ENCODE measurements at places on chromosomes 1 and 21.

GRCh38 chr1:95021119-95021518 is 51.6 kb downstream of the ALG14 start:
- DNase-seq: no peak

- DNase-seq: no peak
Observed at GRCh38 chr1:242692988-242693387, 168.5 kb upstream of the PLD5 start.

DNA sequence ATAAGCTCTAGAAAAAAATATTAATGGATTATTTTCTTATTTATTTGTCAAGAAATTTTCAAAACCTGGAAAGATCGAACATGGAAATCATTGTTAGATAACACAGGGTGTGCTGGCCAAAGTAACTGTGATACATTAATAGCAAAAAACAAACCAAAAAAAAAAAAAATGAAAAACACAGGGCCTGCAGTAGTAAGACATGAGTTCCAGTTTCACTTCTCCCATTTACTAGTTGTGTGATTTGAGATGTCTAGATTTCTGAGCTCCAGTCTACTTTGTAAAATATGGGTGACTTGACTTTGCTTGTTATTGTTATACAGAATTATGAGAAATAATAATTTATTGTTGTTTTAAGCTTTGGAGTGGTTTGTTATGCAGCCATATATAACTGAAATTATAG is 13.6 kb downstream of the FAM177B start:
- DNase-seq: no peak

GRCh38 chr1:54653036-54653435 is 11.4 kb downstream of the MROH7 start:
- peak; percentile 77 for DNase-seq

GRCh38 chr21:33685613-33686197 is 43.4 kb downstream of the ITSN1 start:
- no peak for DNase-seq

GRCh38 chr1:226674892-226675714 is 64.0 kb downstream of the ITPKB start:
- peak; percentile 50 for DNase-seq

GRCh38 chr1:203152158-203153034 is 23.2 kb downstream of the MYBPH start:
- peak; percentile 95 for DNase-seq

GRCh38 chr1:101509370-101509769 is 272.6 kb downstream of the S1PR1 start:
- DNase-seq: no peak

DNA sequence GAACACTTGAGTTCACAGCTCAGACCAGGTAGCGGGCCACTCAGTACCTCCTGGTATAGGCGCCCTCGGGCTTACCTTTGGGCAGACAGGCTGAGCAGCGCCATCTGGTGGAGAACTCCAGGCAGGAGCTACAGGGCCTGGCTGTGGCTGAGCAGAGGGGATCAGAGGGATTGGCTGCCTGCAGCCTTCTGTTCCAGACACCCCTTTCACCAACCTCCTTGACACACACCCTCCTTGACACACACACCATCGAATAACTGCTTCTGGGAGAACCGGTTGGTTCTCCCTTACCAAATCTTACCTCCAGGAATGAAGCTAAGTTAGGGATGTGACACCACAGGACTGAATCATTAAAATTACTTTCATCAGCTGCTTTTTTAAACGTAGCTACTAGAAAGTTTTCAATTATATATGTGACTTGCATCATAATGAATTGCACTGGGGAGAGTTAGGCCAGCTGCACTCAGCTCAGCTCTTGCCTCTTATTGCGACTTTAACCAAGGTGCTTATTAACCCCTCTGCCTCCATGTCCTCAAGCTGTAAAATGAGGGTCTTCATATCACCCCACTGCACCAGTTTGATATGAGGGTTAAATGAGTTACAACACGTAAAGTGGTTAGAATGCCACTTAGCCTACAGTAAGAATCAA is 6.6 kb downstream of the LIN28A start:
- peak; percentile 97 for DNase-seq

DNA sequence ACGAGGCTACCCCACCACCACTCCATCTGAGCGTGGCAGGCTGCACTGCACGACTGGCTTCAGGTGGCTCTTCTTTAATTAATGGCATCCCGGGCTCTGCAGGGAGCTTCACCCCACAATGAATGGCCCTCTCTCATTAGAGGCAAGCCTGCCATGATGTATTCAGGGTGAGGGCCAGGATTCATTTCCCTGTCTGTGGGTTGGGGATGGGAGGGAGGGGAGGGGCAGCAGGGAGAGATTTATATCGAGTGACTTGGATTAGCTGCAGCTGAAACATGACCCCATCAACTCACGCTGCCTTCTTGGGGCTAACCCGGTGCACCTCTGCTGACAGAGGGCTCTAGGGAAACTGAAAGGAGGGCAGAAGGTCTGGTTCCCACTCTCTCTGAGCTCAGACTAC is 54.2 kb downstream of the ERI3 start:
- DNase-seq: no peak

- no peak for DNase-seq
Observed at GRCh38 chr1:109613361-109614147, 5.9 kb downstream of the GNAT2 start.

GRCh38 chr1:93712741-93713140 is 31.1 kb upstream of the BCAR3 start:
- DNase-seq: no peak

DNA sequence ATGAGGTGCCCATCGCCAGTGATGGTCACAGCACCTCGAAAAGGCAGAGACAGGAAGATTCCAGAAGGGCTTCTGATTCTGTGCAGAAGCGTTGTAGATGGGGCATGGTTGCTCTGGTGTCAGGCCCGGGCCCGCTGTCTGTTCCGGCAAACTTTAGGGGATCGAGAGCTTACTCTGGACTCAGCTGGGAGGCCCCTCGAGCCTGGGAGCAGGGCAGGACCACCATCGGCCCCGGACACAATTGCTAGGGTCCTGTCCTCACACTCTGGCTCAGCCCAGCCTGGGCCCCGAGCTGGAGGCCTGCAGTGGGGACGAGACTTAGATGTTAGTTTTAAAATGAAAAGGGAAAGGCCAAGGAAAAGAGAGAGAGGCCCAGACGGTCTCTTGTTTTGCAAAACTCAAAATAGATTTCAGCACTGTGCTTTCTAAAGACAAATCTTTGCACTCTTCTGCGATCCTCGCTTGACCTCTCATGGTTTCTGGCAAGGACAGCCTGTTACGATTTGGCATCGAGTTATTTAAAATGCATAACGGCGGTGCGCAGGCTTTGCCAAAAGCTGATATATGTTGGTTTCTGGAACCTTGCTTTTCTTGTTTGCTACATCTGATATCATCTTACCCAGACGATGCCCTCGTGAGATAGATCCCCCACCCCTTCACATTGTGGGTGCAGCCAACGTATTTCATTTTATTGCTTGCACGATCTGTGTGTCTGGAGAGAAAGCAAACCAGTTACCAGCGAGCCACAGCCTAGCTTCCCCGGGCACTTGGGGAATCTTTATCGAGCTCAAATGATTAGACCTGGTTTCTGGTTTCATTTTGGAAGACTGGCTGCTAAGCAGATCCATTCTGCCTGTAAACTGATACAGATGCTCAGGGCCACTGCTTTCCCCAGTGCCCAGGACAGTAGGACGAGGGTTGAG is 58.0 kb downstream of the PRDM16 start:
- DNase-seq: no peak

DNA sequence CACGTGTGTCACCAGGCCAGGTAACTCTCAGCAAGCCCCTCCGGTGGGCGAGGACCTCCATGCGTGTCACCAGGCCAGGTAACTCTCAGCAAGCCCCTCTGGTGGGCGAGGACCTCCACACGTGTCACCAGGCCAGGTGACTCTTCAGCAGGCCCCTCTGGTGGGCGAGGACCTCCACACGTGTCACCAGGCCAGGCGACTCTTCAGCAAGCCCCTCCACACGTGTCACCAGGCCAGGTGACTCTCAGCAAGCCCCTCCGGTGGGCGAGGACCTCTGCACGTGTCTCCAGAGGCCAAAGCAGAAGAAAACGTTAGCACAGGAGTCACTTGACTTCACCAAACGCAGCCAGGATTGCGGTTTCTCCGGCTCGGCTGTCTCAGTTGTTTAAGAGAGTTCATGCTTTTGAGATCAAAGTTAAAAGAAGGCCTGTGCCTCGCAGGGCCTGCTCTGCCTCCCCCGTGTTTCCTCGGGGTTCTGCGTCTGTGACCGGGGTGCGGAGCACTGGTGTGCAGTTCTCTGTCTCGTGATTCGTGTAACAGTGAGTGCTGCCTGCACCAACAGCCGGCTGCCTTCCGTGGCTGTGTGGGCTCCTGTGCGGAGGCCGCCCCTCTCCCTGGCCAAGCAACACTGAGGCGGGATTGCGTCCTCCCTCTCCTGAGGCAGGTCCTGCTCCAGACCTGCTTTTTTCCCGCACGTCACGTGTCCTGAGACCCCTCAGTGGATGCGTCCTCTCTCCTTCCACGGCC is 56.6 kb downstream of the PRKCZ start:
- DNase-seq: no peak

DNA sequence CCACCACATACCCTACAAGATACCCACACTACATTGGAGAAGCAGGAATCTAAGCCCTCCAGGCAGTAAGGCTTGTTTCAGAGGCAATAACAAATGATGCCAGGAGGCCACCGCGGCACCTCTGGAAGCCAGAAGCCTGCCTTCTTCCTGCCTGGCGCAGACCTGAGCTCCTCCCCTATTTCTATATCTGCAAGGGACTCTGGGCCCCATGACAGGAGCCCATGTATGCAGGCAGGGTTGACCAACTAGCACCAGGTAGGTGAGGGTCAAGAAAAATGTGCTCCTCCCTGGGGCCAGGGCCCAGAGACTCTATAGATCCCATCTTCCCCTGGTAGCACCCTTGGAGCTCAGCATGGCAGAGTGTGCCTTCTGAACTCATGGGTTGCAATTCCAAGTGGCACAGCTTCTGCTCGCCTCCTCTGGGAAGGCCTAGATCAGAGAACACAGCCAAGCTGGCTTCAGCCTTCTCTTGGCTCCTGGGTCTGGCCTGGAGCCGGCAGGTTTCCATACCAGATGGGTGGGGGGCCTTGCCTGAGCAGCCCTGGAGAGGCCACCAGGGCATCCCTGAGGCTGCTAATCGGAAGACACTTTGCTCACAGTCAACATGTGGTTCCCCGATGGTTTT is 85.1 kb downstream of the STUM start:
- DNase-seq: no peak

DNA sequence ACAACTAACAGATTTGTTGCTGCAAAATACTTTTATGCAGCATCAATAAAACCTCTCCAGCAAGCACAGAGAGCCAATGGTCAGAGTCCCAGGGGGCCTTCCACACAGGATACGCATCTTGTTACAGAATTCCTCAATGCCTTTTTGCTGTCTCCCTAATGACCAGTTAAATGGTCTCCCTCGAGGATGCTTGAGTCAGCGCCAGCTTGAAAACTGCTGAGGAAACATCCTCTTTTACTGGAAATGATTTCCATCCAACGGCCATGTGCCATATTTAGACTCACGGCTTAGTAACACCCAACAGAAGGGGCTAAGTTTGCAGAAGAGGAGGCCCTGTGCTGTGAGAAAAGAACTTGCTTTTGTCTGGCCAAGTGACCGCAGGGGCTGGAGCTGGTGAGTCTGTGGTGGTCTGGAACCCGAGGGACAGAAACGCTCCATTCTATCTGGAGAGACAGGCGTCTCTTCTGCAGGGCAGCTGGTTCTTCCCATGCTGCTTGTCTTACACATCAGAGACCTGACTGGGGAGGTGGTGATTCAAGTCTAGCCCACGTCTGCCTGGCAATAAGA is 496.4 kb downstream of the SETD4 start:
- DNase-seq: peak; percentile 65

DNA sequence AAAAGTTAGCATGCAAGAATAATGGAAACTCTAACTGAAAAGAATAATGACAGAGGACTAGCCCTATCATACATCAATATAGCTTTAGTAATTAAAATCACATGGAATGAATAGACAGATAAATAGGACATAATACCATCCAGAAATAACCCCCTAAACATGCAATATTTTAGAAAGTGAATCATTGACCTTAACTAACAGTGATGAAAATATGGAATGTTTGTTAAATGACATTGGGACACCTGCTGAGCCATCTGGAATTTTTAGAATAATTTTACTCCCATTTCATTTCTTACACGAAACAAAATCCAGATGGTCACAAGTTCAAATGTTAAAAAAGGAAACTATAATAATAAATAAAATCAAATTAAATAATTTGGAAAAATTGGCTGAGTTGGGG is 53.1 kb upstream of the FMO3 start:
- DNase-seq: no peak

GRCh38 chr1:93672069-93672468 is 9.6 kb downstream of the BCAR3 start:
- no peak for DNase-seq

DNA sequence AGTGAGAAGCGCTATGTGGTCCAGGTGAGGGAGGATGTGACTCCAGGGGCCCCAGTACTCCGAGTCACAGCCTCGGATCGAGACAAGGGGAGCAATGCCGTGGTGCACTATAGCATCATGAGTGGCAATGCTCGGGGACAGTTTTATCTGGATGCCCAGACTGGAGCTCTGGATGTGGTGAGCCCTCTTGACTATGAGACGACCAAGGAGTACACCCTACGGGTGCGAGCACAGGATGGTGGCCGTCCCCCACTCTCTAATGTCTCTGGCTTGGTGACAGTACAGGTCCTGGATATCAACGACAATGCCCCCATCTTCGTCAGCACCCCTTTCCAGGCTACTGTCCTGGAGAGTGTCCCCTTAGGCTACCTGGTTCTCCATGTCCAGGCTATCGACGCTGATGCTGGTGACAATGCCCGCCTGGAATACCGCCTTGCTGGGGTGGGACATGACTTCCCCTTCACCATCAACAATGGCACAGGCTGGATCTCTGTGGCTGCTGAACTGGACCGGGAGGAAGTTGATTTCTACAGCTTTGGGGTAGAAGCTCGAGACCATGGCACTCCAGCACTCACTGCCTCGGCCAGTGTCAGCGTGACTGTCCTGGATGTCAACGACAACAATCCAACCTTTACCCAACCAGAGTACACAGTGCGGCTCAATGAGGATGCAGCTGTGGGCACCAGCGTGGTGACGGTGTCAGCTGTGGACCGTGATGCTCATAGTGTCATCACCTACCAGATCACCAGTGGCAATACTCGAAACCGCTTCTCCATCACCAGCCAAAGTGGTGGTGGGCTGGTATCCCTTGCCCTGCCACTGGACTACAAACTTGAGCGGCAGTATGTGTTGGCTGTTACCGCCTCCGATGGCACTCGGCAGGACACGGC is 2.2 kb downstream of the CELSR2 start:
- DNase-seq: no peak

DNA sequence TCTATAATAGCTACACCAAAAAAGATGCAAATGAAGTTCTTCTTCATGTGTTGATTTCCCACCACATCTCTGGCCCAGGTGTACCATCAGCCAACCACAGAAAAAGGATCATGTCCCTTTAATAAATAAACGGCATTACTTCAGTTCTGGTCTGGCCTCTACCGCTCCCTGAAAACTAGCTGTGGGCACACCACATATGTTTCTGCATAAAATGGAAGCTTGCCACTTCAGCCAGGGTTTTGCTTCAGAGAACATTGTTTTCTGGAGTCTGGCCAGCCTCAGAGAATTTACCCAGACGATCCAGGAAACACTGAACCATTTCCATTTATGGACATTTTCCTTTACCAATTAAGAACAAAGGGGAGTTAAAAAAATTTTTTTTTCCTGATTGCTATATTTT is 5.8 kb upstream of the LAMC2 start:
- DNase-seq: no peak

GRCh38 chr1:231357187-231357772 is 19.2 kb downstream of the SPRTN start:
- no peak for DNase-seq
